HT1080 (cell line): ENCODE measurements at places on chromosomes 3 and 15. TPM values are rescaled to one million over a fixed set of nuclear protein-coding genes. Genes with fewer than 3 reads are reported as not detected.

DNA sequence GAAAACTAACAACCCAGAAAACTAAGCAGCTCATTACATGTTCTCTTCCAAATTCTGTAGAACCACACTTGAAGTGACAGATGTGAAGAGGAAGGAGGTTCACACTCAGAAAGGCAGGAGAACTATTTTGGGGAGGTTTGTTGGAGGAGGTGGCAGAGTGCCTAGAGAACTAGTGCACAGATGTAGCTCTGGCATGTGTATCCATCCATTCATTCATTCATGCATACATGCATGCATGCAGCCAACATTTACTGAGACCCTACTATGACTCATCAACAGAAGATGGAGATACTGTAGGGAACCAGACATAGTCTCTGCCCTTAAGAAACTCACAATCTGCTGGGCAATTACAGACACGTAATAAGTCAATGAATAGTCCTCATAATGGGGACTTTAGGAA lies 116.7 kb downstream of the ERC2 start:
- no peak for DNase-seq

GRCh38 chr3:109137761-109138160 lies 1.2 kb downstream of the C3orf85 start:
- no peak for DNase-seq

DNA sequence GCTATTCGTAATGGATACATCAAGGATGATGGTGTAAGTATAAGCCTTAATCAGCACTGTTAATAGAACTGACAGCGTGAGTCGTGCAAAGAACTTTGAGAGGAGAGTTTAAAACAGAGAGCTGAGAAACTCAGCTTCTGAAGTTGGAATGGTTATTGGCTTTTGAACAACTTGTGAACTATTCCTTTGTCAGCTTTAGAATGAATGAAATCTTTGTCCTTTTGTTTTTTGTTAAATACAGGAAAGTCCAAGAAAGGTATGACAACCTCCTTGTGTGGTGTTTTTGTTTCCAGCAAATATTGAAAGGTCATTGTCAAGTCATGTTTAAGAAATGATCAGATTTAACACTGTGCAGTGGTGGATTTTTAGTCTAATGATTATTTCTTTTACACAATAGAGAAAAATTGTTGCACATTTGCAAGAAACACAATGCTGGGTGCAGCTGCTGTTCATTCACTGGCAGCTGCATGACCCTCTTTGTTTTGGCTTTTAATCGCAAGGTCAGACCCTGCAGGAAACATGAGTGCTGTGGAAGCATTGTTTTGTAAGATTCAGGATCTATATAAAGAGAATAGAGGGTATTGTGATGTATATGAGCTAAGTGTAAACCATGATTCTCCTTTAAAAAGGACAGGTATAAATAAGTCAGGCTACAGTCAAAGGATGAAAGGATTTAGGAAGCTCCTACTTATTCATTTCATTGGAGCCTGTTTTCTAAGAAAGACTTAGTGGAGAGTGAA lies 21.7 kb upstream of the ABHD10 start:
- DNase-seq = peak; percentile 51

- no peak for DNase-seq
Measured at GRCh38 chr3:20078194-20078714, 38.0 kb downstream of the KAT2B start.

LRRIQ4 gene
- not detected in 2 replicates for total RNA-seq

HGD gene
- total RNA-seq = not detected in 2 replicates

UCN2 gene
- 20.4 and 21.4 TPM in 2 replicates for total RNA-seq

GRCh38 chr3:194615226-194615625 lies 18.0 kb downstream of the TMEM44 start:
- no peak for DNase-seq

DNA sequence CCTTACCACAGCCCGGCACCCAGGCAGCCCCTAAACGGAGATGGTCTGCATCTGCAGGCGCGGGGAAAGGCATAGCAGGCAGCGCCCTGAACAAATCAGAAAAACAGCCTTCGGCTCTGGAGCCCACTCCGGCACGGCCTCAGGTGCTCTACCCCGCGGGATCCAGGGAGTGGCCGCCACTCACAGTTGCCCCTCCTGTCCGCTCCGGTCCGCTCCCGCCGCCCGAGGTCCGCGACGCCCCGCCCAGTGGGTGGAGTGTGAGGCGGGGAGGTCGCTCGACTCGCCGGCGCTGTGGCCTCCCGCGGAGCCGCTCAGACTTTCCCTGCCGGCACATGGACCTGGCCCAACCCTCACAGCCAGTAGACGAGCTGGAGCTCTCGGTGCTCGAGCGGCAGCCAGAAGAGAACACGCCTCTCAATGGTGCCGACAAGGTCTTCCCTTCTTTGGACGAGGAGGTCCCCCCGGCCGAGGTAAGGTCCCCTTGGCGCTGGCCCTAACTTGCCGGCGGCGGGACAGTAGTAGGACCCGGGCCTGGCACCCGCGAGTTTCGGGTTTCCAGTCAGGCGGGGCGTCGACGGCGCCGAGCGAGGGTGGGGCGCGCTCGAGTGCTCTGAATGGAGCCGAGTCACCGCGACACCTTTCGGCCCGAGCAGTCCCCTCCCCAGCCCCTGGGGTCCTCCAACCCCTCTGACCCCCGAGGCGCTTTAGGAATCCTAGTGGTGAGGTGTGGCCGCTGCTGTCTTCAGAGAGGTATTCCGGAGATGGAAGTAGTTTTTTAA lies at the start of gene C3orf52:
TSS of gene C3orf52 (plus strand) at position 314 of the 779 bp plus-strand sequence. CDS start at position 333, 19 bp downstream.
- peak; percentile 93 for DNase-seq

- DNase-seq = no peak
Measured at GRCh38 chr3:50466177-50466576, 37.3 kb downstream of the CACNA2D2 start.

- peak; percentile 85 for DNase-seq
Measured at GRCh38 chr15:75836959-75837334, 6.3 kb upstream of the UBE2Q2 start.

DNA sequence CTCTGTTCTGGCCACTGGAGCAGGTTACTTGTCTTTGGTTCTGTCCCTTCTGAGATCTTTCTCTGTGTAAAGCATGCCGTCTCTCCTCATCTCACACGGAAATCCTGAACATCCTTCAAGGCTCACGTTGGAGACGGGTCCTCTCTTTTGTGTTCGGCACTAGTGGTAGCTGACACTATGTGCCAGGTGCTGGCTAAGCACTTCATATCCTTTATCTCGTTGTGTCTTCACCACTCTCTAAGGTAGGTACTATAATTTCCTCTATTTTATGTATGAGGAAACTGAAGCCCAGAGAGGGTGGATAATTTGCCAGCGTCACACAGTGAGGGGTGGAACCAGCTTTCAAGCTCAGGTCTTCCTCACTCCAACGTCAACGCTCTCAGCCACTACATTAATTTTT lies 1.2 kb downstream of the IFT122 start:
- DNase-seq = no peak

- DNase-seq = no peak
Measured at GRCh38 chr15:67784090-67784781, 41.1 kb upstream of the SKOR1 start.

DNA sequence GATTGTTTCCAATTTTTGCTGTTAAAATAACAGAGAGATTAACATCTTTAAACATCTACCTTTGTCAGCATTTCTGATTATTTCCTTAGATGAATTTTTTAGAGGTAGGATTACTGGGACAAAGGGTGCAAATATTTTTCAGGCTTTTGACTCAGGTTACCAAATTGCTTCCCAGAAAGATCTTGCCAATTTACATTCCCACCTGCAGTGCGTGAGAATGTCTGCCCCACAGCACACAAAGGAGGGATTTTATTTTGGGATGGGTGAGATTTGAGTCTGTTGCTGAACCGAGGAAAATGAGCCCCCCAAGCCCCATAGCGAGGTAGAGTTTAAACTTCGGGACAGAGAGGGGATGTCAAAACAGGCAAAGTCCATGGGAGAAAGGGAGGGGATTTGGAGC lies 25.9 kb upstream of the RNU6-1 start:
- DNase-seq = no peak

DNA sequence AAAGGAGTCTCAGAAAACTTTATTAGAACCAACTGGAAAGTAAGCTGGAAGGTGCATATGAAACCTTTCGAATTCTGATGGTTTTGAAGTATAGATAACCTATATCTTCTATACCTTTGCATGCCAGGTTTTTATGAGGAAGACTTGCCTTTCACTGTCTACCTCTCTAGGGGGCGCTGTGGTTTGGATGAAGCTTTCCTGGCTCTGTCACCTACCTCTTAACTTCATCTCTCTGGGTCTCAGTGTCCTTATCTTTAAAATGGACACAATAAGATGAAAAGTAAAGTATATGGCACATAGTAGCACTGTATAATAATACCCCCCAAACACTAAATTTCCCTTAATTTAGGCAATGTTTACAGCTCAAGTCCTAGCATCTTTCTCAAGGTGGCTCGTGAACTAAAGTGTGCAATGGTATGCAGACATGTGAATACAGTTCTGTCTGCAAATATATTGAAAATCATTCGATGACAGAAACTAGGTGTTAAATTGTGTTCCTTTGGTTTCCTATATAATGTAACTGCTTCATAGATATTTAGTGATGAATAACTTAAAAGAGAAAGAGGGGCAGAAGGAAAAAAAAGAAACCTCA lies 314.3 kb downstream of the CHST2 start:
- DNase-seq = no peak

DNA sequence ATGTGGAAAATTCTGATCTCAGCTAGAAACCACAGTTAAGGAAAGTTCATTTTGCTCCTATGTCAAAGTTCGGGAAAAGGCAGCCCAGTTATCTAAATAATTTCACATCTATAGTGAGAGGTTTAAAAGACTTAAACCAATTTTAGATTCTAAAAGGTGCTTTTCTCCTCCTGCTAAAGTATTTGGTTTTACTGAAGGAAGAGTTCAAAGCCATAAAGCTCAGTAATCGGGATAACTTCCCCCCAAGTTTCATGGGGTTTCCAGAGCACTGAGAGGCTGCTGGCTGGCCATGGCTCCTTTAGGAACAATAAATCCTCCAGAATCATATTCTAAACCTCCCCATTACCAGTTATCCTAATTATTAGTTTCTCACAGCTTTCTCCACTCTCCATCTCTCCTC lies 38.2 kb downstream of the ZIC4 start:
- no peak for DNase-seq

DNA sequence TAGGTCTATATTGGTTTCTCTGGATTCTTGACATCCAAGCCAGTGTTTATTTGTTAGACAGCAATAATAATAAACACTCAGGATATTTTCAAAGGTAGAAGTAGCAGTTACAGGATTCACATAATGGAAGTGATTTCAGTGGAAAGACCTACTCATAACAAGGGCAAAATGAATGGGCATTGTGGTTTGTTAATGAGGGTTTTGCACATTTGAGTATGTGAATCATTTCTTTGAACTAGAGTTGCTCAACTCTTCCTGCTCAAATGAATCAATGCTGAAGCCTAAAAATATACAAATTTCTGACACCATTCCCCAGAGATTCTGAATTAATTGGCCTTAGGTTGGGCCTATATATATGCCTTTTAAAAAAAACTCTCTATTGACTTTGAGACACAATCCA lies 4.1 kb upstream of the COL6A5 start:
- peak; percentile 58 for DNase-seq

DNA sequence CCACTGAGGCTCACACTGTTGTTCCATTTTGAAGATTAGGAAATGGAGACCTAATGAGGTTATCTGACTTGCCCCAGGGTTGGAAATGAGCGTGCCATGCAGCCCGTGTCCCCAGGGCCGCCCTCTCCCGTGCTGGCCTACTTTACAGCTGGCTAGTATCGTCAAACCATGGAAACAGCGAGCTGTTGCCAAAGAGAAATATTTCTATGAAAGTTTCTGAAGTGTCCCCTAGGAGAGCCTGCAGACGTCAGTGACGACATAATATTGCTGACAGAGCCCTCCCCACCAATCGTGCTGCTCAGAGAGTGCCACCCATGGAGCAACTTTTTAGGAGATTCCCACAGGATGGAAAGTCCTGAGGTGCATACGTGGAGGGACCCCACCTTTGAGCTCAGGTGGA lies 11.2 kb upstream of the FAM174B start:
- no peak for DNase-seq

GMPS gene
- total RNA-seq = 68.1 and 75.3 TPM in 2 replicates

DNA sequence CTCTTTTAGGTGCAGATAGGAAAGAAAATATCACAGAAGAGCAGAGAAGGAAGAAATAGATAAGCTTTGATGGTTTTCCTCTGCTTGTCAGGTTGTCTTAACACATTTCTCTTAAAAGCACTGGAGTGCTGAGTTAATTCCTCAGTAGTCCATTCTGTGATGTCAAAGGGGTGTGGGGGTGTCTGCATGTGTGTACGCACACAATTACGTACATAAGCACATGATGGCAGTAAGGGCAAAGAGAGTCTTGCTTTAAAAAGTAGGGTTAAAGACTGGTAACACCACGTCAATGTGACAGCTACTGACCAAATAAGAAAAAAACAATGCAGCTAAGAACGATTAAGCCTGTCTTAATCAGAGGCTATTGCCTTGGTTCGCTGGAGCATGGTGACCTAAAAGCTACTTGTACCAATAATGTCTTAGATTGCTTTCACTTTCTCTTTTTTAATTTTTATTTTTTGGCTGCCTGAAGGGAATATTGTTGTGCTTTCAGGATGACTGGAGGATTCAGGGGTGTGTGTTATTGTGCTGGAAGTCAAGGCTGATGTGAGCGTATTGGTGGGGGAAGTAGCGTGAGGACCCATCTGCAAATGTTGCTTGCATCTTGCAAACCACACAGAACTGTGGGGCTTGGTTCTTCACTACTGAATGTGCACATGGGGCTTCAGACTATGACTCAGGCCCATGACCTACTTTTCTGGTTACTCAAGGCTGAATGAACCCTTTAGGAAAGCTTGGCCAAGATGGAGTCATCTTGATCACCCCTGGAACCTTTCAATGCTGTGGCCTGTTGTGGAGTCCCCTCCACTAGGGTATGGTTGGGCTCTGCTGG lies 417.8 kb upstream of the TPM1 start:
- peak; percentile 51 for DNase-seq

DNA sequence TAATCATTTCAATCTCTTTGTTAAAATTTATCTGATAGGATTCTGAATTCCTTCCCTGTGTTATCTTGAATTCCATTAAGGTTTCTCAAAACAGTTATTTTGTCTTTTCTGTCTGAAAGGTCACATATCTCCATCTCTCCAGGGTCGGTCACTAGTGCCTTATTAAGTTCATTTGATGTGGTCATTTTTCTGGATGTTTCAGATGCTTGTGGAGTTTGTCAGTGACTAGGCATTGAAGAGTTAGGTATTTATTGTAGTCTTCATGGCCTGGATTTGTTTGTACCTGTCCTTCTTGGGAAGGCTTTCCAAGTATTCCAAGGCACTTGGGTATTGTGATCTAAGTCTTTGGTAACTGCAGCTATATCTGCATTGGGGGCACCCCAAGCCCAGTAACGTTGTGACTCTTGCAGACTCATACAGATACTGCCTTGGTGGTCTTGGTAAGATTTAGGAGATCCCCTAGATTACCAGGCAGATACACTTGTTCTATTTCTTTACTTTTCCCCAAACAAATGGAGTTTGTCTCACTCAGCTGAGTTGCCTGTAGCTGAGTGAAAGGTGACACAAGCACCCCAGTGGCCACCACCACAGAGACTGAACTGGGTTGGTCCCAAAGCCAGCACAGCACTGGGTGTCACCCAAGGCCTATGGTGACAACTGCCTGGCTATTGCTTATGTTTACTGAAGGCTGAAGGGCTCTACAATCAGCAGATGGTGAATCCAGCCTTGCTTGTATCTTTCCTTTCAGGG lies 18.9 kb upstream of the SLC27A2 start:
- peak; percentile 29 for DNase-seq

GRCh38 chr15:27714675-27715074 lies 384.4 kb downstream of the OCA2 start:
- no peak for DNase-seq
